ENCODE measurements at places on chromosomes 4 and X.

DNA sequence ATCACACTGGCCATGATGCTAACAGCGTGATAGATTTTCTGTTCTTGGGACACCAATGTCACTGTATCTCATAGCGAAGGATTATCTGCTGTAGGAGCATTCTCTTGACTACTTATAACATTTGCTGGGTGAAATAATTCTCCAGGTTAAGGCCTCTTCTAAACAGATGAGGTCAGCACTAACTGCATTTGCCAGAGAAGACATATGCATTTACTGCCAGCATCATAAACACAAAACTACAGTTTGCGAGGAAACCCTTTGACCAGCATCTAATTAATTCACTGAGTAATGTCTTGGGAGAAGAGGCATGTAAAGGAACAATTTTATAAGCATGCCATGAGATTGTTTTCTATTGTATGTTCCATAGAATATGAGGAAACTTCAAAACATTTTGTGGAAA, 13.9 kb downstream of the TBC1D1 start:
- no peak for DNase-seq

DNA sequence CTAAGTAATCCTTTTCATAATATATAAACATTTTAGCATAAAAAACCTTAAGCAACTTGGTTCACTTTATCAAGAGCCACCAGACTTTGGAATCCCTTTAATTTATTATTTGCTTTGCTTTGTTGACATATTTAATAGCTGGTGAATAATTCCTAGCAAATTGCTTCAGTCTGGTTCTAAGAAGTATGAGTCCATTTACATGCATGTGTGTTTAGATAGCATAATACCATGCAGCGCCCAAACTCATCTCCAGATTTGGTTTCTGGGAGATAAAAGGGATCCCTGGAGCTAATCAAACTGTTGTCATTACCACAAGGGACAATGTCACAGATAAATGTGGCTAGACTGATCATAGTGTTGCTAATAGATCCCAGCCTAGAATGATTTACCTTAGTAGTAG, 111.8 kb downstream of the TMEM144 start:
- no peak for DNase-seq

DNA sequence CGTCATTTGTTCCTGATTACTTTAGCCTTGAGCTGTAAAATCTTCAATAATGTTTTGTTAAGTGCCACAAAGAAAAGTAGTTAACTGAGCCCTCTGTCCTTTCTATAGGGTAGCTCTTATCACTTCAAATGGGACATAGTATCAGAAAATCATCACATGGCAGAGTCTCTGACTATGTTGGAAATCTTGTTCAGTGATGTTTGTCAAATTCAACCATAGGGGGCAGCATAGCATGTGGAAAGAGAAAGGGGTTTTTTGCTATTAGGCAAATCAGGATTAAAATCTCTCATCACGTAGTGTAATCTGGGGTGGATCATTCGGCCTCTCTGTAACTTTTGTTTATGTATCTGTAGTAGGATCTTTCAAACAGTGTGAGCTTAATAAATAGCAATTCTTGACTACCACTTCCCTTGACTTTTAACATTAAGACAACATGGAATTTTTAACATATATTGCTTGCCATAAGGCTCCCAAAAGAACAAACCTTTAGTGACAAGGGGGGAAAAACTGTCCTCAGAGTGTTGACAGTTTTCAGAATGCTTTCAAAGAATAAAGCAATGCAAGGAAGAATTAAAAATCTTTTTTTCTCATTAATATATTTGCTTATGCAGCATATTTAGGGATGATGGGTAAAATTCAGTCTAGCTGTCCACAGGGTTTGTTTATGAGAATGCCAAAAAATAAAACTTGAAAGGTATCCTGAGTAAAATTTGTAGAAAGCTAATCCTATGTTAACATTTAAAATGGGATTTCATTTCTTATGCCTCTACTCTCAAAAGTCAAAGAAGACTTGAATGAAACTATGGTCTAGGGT, 127.2 kb downstream of the FBXW7 start:
- DNase-seq = peak; percentile 59

GRCh38 chrX:37603938-37604409, 32.5 kb downstream of the LANCL3 start:
- DNase-seq = no peak

DNA sequence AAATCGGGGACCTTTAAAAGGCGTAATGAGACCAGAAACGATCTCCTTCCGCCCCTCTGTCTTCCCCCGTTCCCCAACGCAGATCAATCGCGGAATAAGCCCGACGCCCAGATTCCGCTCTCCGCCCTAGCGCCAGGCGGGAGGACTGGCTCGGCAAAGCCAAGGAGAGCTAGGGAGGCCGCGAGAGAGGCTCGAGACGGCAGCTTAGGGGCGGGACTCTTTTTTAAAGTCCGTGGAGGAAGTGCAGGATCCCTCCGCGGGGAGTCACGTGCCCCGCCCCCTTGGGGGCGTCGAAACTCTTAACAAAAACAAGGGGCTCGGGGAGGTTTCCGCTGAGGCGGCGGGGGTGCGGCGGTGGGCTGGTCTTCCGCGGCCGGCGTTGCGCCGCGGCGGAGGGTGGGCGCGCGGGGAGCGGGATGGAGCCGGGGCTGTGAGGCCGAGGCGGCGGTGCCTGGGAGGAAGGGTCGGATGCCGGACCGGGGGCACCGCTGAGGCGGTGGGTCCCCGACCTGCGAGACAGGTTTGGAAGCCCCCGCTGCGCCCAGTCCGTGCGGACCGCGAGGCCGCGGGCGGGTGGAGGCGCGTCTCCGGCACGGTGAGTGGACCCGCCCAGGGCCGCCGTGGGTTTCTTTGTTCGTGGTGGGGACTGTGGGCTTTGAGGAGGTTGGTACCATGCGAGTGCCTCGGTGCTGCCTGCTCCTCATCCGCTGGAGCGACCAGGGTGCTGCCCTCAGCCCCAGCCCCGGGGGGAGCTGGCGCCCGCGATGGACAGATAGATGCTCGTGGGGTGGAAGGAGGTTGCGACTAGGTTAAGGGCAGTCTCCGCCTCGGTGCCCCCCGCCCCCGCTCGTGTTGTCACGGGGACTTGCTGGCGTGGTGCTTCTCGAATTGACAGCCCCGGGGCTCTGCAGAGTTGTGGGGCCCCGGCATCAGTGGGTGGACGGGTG, at the start of gene CCNG2:
TSS of gene CCNG2 (plus strand) at position 296 of the 947 bp plus-strand sequence. CDS start 1,326 bp downstream, outside the sequence.
- DNase-seq = peak; percentile 88

- no peak for DNase-seq
These were observed 262.8 kb downstream of the DHRSX start for GRCh38 chrX:2237976-2238375.

- no peak for DNase-seq
These were observed 197.6 kb upstream of the AR start for GRCh38 chrX:67346225-67346624.

GRCh38 chrX:6383917-6384316, 151.0 kb downstream of the VCX3A start:
- DNase-seq = no peak

- no peak for DNase-seq
These were observed 15.7 kb downstream of the CCKAR start for GRCh38 chr4:26474551-26474950.

- peak; percentile 70 for DNase-seq
These were observed 45.2 kb upstream of the CLCN4 start for GRCh38 chrX:10111364-10112148.

DNA sequence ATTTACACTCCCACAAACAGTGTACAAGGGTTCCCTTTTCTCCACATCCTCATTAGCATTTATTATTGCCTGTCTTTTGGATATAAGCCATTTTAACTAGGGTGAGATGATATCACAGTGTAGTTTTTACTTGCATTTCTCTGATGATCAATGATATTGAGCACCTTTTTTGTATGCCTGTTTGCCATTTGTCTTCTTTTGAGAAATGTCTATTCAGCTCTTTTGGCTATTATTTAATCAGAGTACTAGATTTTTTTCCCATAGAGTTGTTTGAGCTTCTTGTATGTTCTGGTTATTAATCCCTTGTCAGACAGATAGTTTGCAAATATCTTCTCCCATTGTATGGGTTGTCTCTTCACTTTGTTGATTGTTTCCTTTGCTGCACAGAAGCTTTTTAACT, 190.6 kb downstream of the MAGEB17 start:
- no peak for DNase-seq

DNA sequence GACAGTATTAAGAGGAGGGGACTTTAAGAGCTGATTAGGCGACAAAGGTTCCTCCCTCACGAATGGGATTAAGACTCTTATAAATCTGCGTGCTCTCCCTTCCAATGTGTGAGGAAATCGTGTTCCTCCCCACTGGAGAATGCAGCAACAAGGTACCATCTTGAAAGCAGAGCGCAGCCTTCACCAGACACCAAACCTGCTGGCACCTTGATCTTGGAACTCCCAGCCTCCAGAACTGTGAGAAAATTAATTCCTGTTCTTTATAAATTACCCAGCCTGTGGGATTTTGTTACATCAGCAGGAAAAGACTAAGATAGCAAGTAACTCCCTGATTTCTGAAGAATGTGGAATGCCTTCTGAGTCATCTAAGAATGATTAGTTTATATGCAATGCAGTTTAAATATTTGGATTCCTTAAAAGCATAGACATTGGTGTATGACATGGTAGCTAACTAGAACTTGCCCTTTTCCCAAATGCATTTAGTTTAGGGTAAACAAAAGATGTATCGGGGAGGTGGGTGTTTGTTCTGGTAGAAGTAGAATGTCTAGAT, 86.1 kb downstream of the USP46 start:
- no peak for DNase-seq

DNA sequence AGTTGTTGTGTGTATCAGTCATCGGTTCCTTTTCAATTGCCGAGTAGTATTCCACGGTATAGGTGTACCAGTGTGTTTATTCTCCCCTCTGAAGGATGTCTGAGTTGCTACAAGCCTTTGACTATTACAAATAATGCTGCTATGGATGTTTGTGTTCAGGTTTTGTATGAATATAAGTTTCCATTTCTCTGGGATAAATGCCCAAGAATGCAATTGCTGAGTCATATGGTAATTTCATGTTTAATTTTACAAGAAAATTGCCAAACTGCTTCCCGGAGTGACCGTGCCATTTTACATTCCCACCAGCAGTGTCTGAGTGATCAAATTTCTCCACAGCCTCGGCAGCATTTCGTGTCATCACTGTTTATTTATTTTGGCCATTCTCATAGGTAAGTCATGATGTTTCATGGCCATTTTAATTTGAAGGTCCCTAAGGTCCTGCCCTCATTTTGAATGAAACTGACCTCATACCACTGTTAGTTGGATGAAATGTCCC, 73.9 kb downstream of the IRF2 start:
- no peak for DNase-seq

GRCh38 chr4:4869731-4870571, 10.5 kb downstream of the MSX1 start:
- DNase-seq = no peak

GRCh38 chr4:128725405-128726055, 84.0 kb upstream of the JADE1 start:
- DNase-seq = no peak

DNA sequence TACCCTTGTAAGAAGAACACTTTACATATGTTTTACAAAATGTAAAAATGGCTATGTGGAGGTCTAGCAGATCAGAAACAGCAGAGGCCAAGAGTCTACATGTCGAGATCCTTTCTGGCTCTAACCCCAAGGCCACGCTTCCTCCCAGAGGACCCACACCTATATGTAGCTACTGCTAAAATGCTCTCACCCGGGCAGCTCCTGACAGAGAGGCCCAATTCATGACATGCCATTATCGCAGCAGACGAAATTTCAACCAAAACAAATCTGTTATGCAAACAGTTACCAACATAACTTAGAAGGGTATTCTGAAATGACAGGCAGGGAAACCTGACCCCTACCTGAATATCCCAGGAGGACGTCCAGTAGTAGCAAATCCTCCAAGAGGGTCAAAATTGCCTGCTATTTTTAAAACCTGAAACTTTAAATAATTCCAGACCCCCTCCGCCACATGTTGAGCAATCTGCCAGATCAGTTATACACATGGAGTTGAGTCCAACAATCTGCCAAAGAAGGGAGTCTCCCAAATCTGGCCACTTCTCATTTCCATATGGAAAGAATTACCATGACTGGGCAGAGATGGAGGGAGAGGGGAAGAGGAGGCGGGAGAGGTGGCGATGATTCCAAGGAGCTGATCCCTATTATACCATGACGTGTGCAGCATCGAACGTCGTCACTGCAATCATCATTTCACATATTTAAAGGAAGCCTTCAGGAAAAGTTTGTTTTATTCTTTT, 192.9 kb upstream of the TBL1X start:
- no peak for DNase-seq

DNA sequence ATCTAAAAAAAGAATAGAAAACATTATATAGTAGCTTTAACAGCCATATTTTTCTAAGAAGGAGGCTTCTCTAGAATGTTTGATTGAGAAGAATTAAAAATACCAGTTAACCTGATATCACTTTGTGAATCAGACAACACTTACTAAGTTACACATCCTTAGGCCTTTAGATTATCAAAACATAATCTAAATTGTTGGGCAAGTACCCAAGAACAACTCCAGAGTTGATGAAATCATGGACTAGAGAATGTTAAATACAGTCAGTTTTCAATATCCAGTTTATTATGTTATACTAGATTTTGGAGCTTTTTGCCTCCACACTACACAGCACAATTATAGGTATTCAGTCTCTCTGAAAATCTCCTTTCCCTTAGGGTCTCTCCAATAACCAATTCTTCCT, 39.6 kb downstream of the ARL13A start:
- DNase-seq = no peak

DNA sequence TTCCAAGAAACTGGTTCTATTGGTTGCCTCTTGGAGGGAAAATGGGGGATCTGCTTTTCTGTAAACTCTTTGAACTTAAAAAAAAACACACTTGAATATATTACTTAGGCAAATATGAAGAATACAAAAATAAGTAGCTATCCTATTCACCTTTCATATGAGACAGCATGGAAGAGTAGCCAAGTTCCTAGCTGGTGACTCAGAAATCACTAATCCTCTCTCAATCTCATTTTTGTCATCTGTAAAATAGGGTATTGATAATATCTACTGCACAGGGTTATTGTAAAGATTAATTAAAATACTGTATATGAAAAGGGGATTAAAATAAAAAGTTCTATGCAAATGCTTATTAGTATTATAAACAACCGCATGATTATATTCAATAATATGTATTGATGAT, 12.7 kb downstream of the MGARP start:
- DNase-seq = no peak

DNA sequence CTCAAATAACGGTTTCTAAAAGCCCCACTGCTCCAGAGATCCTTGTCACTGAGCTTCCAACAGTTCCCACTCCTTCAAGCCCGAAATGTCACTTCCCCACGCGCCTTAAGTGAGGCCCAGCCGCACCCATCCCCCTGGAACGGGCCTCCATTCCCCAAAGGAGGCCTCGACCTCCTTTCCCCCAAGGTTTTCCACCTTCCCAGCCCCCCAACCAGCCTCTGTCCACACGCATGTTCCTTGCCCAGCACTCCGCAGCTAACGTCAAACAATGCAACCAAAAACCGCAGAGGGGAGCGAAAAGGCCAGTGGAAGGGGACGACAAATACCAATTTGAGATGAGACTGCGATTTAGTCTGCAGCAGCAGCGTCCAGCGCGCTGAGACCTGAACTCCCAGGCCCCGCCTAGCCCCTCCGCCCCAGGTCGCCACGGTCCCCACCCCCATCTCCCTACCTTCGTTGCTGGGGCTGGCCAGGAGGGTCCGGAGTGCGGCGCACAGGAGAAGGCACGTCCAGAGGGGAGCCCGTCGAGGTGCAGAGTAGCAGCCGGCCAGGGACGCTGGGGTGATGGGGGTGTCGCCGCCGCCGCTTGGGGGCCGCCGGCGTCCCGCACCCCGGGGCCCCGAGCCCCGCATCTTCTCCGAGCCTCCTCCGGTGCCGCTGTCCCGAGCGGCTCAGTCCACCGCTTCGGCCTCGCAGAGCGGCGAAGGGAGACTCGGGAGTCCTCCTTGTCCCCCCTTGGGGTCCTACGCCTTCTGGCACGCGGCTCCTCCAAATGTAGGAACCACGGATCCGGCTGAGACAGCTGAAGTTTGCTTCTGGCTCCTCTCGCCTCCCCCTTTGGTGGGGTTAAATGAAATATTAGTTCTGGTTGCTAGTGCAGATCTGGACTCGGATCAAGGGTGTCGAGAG, 924 bp downstream of the EPHA5 start:
- DNase-seq = no peak

Data from CD4-positive, alpha-beta T cell treated with Interleukin-4 for 4 hours (primary cell).